KG1 (cell line): ENCODE measurements at places on chromosomes 1 and 21.
A peak's percentile ranks its signal among the peaks of the same experiment; 100 is the strongest.

DNA sequence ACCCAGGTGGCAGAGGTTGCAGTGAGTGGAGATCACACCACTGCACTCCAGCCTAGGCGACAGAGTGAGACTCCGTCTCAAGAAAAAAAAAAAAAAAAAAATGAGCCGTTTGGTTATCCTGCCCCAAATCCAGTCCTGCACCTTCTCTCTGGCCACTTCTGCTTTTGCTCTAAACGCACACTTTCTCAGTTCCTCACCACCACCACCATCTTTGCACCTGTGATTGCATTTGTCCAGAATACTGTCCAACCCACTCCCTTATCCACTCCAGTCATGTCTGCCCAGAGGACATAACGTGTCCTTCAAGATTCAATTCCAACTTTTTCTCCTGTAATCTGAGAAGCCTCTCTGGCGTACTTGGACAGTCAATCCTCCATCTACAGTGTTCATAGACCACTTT, 2.2 kb upstream of the NEK2 start:
- no peak for DNase-seq

DNA sequence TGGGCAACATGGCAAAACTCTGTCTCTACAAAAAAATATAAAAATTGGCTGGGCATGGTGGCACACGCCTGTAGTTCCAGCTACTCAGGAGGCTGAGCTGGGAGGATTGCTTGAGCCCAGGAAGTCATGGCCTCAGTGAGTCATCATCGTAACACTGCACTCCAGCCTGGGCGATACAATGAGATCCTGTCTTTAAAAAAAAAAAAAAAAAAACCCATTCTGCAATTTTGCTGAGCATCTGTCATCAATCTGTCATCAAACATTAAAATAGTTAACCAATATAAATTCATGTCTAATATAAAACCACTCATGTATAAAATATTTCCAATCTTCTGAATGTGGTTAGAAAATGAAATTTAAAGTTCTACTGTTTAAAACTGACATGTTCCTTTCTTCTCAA, 56.9 kb downstream of the LPAR3 start:
- DNase-seq: no peak

DNA sequence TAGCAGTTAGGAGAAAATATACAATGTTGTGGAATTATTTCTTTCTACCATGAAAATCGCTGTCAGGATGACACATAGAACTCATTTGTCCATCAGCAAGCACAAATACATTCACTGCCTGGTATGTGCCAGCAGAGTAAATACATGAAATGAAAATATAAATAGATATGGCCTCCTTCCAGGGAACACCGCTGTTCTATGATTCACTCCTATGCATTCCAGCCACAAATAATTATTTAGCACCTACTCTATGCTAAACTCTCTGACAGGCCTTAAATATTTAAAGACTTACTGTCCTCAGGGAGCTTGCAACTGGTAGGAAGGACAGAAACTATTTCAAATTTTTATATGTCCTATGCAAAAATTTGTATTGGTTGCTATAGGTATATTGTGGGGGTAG, 975.0 kb upstream of the NCAM2 start:
- DNase-seq: no peak

DNA sequence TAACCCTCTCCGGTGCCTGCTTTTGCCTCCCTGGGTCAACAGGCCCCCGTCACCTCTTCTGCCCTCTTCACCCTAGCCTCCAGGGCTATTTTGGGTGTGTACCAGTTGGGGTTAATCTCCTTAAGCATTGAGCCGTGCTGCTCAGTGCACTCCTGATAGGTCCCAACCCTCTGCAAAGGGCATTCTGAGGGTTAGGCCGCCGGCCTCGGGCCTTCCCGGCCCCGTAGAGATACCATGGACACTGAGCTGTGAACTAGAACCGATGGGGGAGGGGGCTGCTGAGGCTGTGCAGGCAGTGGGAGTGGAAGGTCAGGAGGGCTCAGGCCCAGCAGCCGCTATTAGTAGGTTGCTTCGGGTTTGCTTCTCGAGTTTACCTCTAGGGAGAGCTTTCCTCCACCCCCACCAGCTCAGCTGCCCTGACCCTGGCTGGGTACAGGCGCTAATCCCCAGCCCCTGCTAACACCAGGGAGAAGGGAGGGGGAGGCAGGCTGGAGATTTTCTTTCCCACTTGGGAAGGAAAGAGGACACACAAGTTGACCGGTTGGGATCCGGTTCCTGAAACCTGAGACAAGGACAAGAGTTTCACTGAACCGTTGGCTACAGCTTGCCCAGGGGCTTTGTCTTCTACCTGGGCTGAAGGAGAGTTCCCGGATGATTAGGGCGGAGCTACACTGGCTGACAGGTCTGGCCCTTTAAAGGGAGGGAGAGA, 4.8 kb downstream of the LMOD1 start:
- no peak for DNase-seq

DNA sequence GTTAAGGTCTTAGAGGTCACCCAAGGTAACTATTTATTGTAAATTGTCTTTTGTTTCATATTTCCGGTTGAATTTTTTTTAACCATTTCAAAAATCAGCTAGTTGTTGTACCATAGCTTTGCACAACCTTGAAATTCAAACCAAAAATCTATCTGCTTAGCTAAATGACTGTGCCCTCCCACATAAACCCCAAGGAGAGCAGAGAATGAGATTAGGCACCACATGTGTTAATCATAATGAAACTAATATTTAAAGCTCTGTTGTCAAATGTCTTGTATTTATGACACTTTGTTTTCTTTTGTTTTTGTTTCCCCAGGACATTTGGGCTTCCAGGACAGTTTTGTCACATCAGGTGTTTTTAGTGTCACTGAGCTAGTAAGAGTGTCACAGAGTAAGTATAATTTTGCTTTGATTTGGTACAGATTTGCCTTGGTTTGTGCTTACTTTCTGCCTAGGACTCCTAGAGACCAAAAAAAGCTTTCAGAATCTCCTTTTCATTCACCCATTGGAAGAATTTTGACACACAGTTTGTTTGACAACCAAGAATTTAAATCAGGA, 249.9 kb downstream of the NFIA start:
- no peak for DNase-seq

DNA sequence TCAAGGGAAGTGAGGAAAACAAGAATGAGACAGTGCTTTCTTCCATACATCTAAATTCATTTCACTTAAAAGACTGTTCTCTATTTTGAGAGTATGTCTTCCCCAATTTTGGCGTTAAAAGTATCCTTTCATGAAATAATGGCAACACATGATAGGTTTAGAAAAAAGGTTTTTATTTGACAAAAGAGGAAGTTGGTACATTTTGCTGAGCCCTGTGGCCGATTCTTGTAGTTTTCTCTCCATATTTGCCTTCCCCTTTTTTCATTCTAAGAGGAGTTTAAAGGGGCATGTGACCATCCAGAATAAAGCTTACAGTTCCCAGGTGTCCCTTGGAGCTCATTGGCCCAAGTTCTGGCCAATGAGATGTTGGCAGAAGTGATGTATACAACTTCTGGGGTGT, 140.4 kb upstream of the KCNE2 start:
- peak; percentile 37 for DNase-seq

GRCh38 chr1:114199017-114199594, 45.4 kb upstream of the SYT6 start:
- no peak for DNase-seq

- DNase-seq: no peak
Observed at GRCh38 chr1:159142391-159142663, 29.1 kb upstream of the CADM3 start.

DNA sequence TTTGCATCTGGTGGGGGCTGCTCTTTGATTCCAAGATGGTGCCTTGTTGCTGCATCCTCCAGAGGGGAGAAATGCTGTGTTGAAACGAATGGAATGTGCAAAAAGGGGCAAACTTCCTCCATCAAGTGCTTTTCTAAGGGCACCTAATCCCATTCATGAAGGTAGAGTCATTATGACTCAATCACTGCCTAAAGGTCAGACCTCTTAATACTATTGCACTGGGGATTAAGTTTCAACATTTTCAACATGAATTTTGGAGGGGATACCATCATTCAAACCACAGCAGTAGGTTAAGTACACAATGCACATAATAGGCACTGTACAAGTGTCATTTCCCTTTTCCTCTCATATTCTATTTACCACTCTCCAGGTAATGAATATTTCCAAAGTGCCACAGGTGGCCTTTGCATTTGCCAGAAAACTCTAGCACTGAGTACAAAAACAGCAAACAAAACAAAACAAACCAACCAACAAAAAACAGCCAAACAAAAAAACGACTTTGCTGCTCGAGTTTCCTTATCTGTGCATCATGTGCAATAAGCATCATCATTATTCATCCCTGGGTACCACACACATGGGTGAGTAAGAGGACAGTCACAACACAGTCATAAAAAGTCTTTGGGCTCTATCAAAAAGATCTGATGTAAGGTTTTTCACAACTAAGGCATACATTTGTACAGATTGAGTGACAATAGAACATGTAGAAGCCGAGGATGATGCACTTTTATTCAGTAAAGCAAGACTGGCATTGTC, 42.5 kb downstream of the IFI44 start:
- DNase-seq: no peak

- DNase-seq: no peak
Observed at GRCh38 chr1:81424061-81424460, 376.7 kb upstream of the ADGRL2 start.

DNA sequence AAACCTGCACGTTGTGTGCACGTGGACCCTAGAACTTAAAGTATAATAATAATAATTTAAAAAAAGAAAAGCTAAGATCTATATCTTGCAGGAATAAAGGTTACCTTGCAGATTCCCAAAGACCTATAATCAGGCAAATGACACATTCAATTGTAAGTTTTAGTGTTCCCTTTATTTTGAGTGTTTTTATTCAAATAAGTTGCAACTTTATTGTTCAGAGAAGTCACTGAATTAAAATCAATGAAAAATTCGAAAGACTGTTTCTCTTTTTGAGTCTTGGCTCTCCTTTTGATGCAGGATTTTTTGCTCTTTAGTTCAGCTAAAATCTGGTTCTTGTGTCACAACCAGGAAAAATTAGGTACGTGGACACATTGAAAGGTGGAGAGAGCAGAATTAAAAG, 27.8 kb upstream of the TNFSF4 start:
- DNase-seq: no peak

GRCh38 chr1:157315544-157315943, 177.3 kb upstream of the ETV3 start:
- DNase-seq: no peak

- DNase-seq: no peak
Observed at GRCh38 chr1:25944986-25945385, 38.8 kb upstream of the STMN1 start.

DNA sequence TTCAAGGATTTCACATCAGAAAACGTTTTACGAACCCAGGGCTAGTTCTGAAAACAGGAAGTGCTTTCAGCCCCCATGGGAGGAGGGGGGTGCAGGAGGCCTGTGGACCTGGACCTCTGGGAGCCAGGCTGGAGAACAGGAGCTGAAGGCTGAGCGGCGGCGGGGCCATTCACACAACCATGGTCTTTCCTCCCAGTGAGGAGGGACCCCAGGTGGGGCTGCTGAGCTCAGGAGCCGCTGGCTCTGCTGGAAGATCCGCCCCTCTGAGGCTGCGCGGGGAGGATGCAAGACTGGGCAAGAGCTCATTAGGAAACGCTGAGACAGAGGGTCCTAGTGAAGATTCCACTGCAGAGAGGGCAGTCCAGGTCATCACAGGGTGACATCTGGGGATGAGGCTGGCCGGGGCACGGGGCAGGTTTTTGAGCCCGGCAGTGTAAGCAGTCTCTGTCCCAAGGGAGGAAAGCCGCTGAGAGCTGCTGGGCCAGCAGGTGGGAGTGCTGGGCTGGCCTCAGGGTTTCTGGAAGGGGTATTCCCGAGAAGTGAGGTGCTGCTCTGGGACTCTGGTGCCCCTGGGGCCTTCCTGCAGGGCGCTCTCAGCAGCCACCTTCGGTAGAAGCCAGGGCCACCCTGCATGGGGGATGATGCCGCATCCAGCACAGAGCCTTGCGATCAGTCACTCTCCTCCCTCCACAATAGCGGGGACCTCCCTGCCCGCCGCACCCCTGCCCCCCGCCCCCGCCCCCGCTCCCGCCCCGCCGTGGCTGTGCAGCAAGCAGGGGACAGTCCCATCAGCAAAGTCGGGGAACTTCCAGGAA, 7.5 kb downstream of the MX2 start:
- no peak for DNase-seq

DNA sequence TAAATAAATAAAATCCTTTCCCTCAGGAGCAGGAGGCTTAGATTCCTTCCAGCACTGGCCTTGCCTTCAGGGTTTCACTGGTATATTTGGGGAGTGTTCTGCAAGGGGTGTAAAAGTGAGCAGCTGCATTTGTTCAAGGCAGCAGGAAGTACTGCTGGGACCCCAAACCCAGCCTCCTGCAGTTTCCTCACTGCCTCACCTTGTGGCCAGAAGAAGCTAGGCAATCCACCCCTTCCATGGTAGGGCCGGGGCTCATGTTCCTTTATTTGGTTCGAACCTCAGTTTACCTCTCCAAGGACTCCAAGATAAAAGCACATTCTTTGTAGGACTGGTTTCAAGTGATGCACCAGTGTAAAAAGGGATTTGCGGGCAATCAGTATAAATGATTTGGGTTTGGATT, 21.0 kb upstream of the CFAP126 start:
- no peak for DNase-seq

- DNase-seq: no peak
Observed at GRCh38 chr1:113109908-113110554, 37.0 kb downstream of the LRIG2 start.

DNA sequence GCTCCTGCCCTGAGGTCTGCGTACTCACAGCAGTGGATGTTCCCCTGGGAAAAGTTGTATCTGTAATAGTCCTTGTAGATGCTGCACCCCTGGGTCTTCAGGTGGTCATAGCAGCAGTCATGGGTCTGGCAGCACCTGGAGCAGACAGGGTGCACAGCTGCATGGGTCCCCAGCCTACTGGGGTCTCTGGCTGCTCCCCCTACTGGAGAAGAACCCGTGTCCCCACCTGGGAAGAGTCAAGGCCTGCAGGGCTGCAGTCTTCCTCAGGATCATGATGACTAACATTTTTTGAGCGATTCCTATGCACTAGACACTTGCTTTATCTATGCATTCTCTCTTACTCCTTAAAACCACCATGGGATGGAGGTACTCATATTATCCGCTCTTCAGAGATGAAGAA, 3.9 kb downstream of the PLA2G2D start:
- DNase-seq: no peak

DNA sequence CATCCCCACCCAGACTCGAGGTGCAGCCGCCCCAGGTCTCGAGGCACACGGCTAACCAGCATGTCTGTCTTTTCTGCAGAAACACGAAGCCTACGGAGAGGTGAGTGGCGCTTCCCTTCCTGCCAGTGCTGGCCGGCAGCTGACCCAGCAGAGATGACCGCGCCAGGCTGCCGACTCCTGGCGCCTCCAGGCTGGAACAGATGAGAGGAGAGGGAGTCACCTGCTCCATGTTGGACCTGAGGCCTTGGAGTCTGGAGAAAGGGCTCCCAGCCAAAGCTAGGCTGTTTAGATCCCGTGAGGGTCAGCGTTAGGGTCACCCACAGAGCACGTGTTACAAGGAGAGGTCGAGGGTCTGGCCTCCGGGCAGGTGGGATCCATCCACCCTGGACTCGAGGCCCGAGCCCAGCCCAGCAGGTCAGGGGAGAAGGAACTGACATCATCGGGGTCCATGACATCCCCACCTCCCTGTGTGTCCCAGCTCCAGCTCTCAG, 14.9 kb downstream of the COL6A2 start:
- no peak for DNase-seq
